ENCODE measurements at places on chromosomes 13 and 19.

- no peak for DNase-seq
These were observed 202.4 kb upstream of the SOX1 start for GRCh38 chr13:111864566-111864965.

- DNase-seq: no peak
These were observed 158.1 kb downstream of the SUCLA2 start for GRCh38 chr13:47843005-47843404.

- no peak for DNase-seq
These were observed 4.4 kb downstream of the UPK1A start for GRCh38 chr19:35670686-35671085.

GRCh38 chr13:48506092-48506701, 26.7 kb downstream of the RCBTB2 start:
- DNase-seq: no peak

- DNase-seq: no peak
These were observed 46.4 kb downstream of the GGACT start for GRCh38 chr13:100541897-100542825.

- no peak for DNase-seq
These were observed 389.2 kb downstream of the EFNB2 start for GRCh38 chr13:106145997-106146864.

- peak; percentile 13 for DNase-seq
These were observed 138.8 kb downstream of the RGCC start for GRCh38 chr13:41596190-41596589.

GRCh38 chr13:104086210-104086609, 1020.0 kb upstream of the SLC10A2 start:
- no peak for DNase-seq

- no peak for DNase-seq
These were observed 163.4 kb downstream of the PCDH20 start for GRCh38 chr13:61252213-61252612.

- DNase-seq: peak; percentile 76
These were observed 1.9 kb downstream of the FOXO1 start for GRCh38 chr13:40664350-40665125.

- DNase-seq: peak; percentile 83
These were observed 5.2 kb upstream of the CEACAM18 start for GRCh38 chr19:51473009-51473707.

DNA sequence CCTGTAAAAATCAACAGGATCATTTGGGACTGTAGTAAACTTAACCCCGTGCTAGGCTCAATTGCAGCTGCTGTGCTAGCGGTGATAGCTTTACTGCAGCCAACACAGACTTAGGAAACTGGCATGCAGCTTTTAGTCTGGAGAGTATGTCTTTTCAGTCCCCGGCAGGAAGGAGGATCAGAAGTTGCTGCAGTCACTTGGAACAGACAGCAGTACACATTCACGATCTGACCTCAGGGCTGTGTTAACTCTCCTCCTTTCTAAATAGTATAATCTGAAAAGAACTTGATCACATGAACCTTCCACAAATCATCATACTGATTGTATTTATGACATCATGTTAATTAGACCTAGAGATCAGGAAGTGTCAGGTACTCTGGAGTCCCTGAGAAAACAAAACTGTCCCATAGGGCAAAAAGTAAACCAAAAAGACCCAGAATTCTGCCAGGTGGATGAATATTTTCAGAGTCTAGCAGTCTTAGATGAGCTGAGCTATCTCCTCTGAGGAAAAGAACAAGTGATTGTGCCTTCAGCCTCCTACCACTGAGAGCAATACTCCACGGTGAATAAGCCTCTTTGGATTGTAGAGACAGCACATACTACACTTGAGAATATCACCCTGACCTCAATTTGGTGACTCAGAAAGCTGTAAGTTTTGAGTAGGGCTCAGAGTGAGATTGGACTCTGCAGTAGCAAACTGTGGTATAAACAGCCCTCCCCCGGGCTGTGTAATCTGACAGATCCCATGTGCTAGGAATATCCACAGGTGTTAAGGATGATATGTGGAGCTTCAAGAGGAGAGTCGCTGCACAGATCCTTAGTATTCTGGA, 181.0 kb upstream of the GPR12 start:
- DNase-seq: peak; percentile 60

GRCh38 chr13:66965181-66965580, 265.0 kb downstream of the PCDH9 start:
- no peak for DNase-seq

- DNase-seq: no peak
These were observed 19.2 kb upstream of the C2CD4C start for GRCh38 chr19:428149-428548.

- DNase-seq: no peak
These were observed 26.9 kb downstream of the TMED1 start for GRCh38 chr19:10808937-10809649.

DNA sequence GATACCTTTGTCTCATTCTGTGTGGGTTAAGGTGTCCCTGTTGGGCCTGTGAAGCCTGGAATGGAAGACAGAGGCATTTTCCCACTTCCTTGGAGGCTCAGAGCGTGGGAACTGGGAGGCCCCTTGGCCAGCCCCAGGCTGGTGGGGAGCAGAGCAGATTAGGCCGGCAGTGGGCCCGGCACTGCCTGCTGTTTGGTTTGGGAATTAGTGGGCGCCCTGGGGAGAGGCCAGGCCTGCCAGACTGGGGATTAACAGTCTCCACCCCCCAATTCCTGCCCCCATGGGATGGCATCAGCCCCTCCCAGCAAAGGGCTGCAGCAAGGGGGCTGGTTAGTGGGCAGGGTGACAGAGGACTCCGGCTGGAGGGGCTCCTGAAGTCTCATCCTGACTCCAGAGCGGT, 3.1 kb upstream of the BEST2 start:
- no peak for DNase-seq

DNA sequence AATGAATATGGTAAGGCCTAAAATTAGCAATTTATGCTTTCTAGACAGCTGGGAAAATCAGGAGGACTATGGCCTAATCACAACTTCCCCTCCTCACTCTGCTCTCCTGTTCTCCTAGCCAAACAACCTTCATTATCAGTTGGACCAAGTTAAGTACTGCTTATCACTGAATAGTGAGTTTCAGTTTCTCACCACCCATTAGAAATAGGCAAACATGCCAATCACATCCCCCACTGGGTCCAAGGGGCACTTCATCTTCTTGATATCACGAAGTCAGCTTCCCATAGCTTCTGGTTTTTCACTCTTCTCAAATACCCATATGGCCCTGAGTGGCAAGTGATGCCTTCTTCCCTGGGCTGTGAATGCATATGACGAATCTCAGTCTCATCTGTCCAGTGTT, 689.6 kb downstream of the SLITRK5 start:
- no peak for DNase-seq

- no peak for DNase-seq
These were observed 64.9 kb downstream of the KL start for GRCh38 chr13:33080972-33081590.

- DNase-seq: no peak
These were observed 675 bp downstream of the PEG3 start for GRCh38 chr19:56839652-56840450.

GRCh38 chr19:5738423-5738822, 18.0 kb downstream of the CATSPERD start:
- no peak for DNase-seq

- no peak for DNase-seq
These were observed 8.3 kb upstream of the PNMA8B start for GRCh38 chr19:46503848-46504453.

DNA sequence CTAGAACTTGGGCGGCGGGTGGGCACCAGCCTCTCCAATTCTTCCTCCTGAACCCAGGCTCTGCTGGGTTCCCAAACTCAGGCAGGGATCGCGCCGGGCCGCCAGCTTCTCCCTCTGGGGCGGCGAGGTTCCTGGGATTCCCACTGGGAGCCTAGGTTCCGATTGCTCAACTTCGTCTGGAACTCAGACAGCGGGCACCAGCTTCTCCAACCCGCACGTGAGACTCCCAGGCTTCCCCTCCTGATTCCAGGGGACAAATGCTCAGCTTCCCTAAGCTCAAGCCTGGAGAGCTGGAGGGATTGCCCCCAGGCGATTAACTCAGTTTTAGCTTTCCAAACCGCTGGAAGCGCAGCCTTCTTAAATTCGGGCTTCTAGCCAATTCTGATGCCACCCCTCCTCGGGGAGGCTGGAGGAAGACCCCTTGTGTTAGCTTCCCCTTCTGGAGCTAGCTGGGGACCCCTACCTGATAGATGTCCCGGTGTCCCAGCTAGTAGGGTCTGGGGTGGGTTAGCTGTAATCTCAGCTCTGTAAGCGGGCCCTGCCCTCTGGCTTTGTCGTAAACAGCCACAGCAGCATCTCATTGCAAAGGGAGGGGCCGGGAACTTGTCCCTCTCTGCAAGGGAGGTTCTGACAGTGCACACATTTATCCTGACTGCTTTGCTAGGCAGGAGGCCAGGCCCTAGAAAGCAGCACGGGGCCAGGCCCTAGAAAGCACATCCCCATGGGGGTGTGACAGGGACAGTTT, 671 bp downstream of the MCOLN1 start:
- peak; percentile 66 for DNase-seq

DNA sequence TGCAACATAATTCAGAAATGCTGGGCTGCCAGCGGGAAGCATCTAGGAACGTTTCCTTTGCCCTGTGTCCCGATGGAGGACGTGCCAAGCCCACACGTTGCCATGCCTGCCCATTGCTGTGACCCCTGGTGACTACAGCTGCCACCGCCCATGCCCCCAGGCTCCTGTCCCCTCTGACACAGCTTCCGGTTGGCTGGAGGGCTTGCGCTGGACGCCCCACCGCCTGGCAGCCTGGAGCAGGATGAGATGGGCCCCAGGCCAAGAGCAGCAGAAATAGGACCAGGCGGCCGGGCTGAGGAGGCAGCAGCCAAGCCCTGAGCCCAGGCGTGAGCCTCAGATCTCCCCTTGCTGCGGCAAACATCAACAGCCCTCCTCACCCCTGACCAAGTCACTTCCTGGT, 125.9 kb downstream of the COL4A2 start:
- no peak for DNase-seq

DNA sequence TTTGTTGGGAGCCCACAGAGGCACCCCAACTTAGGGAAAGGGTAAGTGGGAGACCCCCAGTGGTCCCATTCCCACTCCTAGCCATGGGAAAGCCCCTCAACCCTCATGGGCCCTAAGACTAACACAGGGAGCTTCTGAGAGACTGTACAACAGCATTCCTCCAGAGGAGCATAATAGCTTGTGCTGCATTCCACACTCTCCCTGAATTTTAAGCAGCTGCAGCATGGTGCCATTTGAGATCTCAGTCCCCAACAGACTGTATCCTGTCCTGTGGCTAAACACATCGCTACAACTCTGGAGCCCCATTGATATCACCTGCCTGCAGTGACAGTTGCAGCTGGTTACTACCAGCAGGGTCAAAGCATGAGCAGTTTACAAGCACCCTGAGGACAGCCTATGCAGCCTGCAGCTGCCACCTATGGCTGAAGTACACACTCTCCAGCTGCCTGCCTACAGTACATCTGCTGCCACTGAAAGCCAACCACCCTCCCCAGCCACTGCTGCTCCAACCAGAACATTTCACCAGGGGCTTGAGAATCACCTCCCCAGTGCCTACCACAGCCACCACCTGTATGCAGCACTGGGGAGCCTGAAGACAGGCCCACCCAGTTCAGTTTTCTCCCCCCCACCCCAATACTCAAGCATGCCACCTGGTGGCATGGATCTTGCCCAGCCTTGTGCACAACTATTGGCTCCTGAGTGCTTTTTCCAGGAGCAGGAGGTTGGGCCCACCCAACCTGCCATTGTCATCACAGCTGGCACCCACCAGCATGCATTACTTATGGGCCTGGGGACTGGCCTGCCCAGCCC, 557.3 kb downstream of the GPC5 start:
- DNase-seq: no peak

GRCh38 chr13:62060570-62060969, 644.9 kb upstream of the PCDH20 start:
- DNase-seq: no peak

- no peak for DNase-seq
These were observed 9.3 kb upstream of the MISP start for GRCh38 chr19:741506-742131.

GRCh38 chr19:10295847-10296591, 6.3 kb downstream of the ICAM5 start:
- DNase-seq: no peak

GRCh38 chr13:110476220-110476617, 85.3 kb downstream of the RAB20 start:
- DNase-seq: no peak

DNA sequence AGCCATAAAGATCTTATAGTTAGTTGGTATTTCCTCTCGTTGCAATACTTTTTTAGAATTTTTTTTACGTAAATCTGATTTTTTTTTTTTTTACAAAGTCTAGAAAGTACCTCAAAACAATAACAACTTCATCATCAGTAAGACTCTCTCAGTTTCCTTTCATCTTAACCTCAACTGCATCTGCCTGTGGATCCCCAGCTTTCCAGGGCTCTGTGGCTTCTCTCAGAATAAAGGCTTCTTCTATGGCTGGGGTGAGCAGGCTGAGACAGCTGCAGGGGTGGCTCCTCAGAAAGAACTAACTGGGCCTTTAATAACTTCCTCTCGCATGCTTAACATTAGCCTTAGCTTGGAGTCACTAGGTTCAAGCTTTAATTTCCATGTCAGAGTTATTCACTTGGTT, 4.2 kb downstream of the ZNF506 start:
- no peak for DNase-seq

DNA sequence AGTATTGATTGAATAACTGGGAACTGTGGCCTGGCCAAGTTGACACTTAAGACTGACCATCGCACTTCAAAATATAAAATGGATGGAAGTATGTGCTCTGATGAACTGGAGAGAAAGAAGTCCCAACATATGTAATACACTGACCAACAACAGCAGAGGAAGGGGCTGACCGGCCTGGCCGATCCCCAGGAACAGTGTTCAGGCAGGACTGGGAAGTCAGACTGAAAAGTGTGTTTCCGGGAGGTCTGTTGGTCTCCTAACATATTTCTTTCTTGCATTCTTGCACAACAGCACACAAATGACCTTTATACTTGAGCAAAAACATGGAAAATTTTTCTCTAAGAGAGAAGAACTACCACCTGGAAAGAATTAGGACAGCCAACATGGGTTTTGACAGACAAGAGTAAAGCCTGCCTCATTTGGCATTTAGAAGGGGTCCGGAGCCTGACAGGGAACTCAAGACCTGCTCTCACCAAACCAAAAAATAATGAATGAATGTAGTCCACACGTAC, 297.8 kb downstream of the OXGR1 start:
- no peak for DNase-seq

GRCh38 chr19:9485140-9485539, 13.3 kb downstream of the ZNF560 start:
- DNase-seq: no peak

DNA sequence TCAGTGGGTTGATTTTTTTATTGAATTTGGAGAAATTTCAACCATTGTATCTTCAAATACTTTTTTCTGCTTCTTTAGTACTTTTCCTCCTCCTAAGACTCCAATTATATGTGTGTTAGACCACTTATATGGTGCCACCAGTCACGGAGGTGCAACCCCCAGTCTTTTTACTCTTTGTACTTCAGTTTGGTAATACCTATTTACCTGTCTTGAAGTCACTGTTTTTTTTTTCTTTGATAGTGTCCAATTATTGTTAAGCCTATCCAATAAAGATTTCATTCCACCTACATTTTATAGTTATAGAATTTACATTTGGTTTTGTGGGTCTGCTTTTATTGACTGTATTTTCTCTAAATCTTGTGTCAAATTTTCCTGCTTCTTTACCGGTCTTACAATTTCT, 14.9 kb downstream of the ZNF283 start:
- no peak for DNase-seq

Measured in GM03348 (cell line).